NCI-H2029 treated with DMSO at 0.1 percent for 48 hours (cell line): ENCODE measurements at places on chromosomes 4 and X.

- DNase-seq = no peak
Measured at GRCh38 chr4:119233750-119234149, 21.2 kb downstream of the USP53 start.

DNA sequence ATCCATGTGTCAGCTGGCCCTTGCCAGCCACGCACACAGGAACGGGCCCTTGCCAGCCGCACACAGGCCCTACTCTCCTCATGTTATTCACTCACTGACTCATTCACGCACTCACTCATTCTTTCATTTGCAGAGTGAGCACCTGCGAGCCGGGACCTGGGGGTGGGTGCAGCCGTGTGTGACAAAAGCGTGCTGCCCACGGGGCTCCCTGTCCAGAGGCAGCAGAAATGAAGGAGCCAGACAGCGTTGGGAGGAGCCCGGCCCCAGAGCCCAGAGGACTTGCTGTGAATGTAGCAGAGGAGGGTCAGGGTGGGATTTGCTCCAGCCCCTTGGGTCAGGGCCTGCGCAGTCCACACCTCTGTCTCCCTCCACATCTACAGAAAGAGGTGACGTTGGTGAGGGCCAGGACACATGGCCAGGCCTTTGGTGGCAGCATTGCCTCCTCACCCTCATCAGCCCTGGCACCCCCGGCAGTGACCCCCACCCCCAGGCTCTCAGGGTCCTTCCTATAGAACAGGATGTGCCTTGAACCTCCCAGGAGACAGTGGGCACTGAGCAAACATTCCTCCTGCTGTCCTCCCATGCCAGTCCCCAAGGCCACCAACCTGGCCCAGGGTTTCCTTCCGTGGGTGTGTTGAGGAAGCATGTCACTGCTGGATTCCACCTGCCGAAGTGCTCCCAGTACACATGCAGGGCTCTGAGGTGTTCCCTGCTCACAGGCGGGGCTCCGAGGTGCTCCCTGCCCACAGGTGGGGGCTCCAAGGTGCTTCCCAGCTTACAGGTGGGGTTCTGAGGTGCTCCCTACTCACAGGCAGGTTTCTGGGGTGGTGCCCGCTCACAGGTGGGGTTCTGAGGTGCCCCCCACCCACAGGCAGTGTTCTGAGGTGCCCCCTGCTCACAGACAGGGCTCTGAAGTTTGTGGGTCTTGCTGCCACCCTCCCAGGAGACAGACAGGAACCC, 105.7 kb downstream of the HMX1 start:
- no peak for DNase-seq

GRCh38 chr4:33060674-33061542, 2340.7 kb downstream of the PCDH7 start:
- no peak for DNase-seq

DNA sequence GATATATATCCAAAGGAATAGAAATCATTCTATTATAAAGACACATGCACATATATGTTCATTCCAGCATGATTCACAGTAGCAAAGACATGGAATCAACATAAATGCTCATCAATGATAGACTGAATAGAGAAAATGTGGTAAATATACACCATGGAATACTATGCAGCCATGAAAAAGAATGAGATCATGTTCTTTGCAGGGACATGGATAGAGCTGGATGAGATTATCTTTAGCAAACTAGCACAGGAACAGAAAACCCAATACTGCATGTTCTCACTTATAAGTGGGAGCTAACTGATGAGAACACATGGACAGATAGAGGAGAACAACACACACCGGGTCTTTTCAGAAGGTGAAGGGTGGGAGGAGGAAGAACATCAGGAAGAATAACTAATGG, 1318.6 kb downstream of the PCDH19 start:
- no peak for DNase-seq

GRCh38 chrX:132561483-132561882, 72.6 kb upstream of the MBNL3 start:
- no peak for DNase-seq
